ENCODE measurements at places on chromosomes 13 and 19.

DNA sequence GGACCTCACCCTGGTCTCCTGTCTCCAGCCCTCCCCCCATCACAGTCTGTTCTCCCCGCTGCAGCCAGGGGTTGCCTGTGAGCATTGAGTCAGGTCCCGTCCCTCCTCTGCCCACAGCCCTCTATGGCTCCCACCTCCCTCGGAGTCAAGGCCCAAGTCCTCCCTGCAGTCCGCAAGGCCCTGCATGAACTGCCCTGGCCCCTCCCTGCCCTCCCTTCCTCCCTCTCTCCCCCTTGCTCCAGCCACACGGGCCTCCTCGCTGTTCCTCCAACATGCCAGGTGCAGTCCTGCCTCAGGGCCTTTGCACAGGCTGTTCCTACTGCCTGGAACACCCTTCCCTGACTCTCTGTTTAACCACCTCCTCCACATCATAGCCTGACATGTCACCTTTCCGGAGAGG is 2.8 kb downstream of the TINCR start:
- no peak for DNase-seq

GRCh38 chr13:106275446-106276032 is 259.9 kb downstream of the EFNB2 start:
- no peak for DNase-seq

GRCh38 chr13:26377038-26377437 is 123.1 kb downstream of the CDK8 start:
- no peak for DNase-seq

DNA sequence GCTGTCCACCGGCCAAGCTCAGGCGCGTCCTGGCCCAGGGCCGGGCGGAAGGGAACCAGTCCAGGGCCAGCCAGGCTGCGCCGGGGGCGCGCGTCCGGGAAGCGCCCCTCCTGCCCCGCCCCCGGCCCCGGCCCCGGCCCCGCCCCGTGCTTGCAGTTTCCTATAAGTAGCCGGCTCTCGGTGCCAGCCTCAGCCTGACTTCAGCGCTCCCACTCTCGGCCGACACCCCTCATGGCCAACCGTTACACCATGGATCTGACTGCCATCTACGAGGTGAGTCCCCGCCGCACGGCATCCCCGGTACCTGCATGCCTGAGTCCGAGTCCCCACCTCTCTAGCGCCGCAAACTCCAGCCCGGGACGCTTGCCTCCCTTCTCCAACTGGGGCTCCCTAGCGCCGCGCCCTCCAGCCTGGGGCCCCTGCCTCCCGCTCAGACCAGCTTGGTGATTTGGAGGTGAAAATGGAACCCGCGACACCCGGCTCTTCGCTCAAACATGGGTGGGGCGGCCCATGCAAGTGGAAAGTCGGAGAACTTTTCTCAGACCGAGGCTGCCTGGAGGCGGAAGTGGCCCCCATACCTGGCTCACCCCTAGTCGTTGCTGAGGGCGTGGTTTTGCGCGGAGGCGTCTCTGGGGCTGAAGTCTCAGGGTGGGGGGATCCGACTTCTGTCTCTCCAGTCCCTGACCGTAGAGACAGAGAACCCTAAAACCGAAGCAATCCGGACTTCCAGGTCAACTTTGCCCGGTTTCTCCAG is at the start of gene ZFP36:
ZFP36 (plus strand) TSS at position 192 of the 754 bp plus-strand sequence; CDS start at position 250, 58 bp downstream.
- DNase-seq, result peak; percentile 84

- no peak for DNase-seq
These were observed 1.4 kb downstream of the TMPRSS9 start for GRCh38 chr19:2361246-2362045.

- no peak for DNase-seq
These were observed 42.6 kb downstream of the MRPL57 start for GRCh38 chr13:21219036-21219381.

DNA sequence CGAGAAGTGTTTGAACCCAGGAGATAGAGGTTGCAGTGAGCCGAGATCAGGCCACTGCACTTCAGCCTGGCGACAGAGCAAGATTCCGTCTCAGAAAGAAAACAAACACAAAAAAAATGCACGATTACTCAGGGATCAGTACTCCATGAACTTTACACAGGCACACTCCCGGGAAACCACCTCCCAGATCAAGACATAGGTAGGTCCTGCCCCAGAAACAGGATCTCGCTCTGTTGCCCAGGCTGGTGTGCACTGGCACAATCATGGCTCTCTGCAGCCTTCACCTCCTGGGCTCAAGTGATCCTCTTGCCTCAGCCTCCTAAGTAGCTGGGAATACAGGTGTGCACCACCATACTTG is 11.2 kb downstream of the VASP start:
- DNase-seq, result no peak

- DNase-seq, result no peak
These were observed 40.8 kb downstream of the BRD4 start for GRCh38 chr19:15291548-15292021.

DNA sequence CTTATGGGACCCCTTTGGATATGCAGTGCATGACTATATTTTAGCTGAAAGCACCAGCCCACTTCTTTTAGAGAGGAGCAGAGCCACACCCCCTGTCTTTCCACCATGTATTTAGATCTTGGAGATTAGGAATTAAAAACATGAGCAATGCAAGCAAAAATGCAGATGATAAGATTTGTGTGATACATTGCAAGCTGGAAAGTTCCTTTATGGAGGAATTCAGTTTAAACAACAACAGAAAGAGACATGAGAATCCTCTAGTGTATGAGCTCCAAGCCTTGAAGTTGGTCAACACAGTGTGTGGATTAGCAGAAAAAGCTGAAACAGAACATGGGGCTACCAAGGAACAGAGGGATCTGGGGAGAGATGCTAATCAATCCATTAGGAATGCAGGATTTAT is 529.8 kb upstream of the NBEA start:
- no peak for DNase-seq

- DNase-seq, result no peak
These were observed 26.6 kb upstream of the DGKH start for GRCh38 chr13:42021851-42022250.

DNA sequence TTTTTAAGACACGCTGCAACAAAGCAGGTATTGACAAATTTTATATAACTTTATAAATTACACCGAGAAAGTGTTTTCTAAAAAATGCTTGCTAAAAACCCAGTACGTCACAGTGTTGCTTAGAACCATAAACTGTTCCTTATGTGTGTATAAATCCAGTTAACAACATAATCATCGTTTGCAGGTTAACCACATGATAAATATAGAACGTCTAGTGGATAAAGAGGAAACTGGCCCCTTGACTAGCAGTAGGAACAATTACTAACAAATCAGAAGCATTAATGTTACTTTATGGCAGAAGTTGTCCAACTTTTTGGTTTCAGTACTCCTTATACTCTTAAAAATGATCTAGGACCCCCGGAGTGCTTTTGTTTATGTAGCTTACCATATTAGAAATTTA is 1.2 kb downstream of the BRCA2 start:
- DNase-seq, result no peak

GRCh38 chr13:29756506-29756905 is 93.9 kb downstream of the UBL3 start:
- DNase-seq, result no peak

DNA sequence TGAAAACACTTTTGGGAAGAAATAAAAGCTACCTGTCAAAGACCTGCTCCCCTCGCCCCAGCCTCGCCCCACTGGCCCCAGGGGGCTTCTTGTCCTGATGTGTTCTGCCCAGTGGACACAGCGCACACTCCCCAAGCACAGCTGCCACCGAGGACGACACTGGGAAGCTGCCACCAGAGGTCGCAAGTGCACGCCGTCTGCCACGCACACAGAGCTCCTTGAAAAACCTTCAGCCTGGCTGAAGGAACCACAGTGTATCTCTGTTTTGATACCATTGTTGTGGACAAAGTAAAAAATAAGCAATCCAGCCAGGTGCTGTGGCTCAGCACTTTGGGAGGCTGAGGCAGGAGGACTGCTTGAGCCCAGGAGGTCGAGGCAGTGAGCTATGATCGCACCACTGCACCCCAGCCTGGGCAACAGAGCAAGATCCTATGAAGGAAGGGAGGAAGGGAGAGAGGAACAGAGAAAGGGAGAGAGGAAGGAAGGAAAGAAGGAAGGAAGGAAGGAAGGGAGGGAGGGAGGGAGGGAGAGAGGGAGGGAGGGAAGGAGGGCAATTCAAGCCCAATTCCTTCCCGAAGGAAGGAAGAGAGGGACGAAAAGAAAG is 57.3 kb downstream of the CEBPG start:
- peak; percentile 32 for DNase-seq

- DNase-seq, result no peak
These were observed 24.0 kb upstream of the SCEL start for GRCh38 chr13:77511552-77511951.

- DNase-seq, result no peak
These were observed 23.3 kb downstream of the GATAD2A start for GRCh38 chr19:19428746-19429145.

DNA sequence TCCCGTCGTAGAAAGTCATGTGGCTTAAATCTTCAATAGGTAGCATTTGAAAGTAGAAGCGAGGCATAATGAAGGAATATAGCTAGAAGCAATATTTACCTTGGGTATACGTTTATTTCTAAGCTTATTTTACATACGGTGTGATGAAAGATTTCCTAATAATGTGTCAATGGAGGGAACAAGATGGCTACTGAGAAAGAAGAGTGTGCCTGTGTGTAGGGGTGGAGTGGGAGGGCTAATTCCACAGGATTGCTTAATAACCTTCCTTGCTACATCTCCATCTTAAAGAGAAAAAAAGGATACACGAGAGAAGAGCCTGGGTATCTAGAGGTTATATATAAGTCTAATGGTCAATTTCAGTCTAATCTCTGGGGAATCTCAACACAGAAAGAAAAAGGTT is 2.0 kb downstream of the SPART start:
- DNase-seq, result no peak

- DNase-seq, result no peak
These were observed 545.9 kb upstream of the MIR17HG start for GRCh38 chr13:90801621-90802020.

DNA sequence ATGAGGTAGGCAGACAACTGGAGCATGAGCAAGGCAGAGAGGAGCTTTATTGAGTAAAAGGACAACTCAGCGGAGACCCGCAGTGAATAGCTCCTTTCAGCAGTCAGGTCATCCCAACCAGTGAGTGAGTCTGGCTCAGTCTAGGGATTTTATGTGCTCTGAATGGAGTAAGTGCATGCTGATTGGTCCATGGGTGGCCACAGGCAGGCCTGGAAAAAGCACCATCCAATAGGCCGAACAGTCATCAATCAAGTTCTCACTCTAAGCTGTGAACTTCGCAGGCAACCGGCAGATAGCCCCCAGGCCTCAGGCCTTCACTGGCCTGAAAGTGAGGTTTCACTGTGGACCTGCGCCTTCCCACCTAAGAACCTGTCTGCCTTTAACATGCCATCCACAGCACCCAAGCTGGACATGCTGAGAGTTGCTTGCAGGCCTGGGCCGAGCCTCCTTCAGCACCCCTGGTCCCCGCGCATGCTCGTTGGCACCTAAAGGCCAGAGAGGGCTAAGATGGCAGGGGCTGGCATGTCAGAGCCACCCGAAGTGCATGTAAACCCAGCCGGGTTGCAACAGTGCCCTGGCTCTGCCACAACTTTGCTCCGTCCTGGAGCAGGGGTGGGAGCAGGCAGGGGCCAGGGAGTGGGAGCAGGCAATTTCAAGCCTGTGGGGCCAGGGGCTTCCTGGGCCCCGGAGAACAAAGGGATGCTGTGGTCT is 698.7 kb downstream of the SLITRK1 start:
- DNase-seq, result no peak

DNA sequence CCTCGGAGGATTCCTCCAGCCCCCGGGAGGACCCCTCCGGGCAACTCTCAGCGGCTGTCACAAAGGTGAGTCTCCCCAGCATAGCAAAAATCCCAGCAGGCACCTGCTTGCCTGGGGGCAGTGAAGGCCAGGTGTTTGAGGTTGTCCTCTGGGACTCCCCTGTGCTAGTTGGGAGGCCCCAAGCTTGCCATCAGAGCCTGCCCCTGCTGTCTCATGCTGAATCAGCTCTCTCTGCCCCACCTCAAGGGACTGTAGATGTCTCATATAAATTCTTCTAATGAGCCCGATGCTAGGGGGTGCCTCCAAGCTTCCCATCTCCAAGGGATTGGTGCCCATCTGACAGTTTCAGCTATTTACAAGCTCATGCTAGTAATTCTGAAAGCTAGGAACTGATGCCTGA is 53.6 kb downstream of the NWD1 start:
- DNase-seq, result no peak

DNA sequence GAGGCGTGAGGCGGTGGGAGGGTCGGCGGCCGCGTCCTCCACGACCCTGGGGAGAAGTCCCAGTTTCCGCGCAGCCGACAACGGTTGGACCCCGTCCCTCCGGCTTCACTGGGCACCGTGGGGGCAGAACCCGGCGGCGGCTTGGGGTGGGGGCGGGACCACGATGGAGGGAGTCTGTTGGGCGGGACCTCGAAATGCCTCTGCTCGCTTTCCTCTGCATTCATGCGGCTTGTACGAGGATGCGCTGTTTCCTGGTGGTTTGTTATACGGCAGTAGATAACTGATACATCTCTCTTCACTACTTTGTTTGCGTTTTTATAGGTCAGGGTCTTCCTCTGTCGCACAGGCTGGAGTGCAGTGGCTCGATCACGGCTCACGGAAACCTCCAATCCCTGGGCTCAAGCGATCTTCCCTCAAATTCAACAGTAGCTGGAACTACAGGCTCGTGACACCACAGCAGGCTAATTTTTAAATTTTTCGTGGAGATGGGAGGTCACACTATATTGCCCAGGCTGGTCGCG is 24.6 kb upstream of the ZNF846 start:
- DNase-seq, result peak; percentile 45

GRCh38 chr13:20358022-20358421 is 125.9 kb upstream of the GJB6 start:
- DNase-seq, result no peak

DNA sequence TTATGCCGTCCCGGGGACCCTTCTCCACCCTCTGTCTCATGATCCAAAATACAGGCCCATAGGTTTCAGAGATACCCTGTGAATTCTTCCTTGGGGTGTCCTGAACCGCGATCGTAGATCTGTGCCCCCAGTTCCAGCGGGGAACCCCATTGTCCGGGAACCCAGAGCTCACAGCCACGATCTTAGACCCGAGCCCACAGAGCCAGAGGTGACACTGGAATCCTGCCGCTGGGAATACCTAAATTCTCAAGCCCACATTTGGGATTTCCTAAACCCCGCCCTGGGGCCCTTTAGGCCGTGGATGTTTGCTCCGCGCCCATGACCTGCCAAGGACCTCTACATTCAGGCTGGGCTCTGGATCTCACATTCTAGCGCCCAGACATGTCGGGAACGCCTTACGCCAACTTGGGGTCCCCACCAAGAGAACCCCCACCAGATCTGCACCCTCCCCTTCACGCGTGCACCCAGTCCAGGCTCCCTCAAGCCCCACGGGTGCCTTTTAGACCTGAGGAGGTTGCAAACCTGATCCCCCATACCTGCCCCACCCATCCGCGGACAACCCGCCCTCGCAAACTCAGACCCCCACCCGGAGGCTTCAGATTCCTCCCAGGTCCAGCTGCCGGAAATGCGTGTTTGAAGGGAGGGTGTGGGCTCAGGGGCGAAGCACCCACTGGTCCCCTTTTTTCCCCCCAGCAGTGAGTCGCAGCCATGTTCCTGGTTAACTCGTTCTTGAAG is 605 bp downstream of the CAPNS1 start:
- DNase-seq, result no peak
